Stimulated activated CD4-positive, alpha-beta T cell treated with anti-CD3 and anti-CD28 coated beads, Interleukin-1b, Interleukin-23, amount 100 ng/mL, for 48 hours (primary cell): ENCODE measurements at places on chromosomes 2 and 18.

GRCh38 chr2:199160677-199161465 is 296.9 kb downstream of the SATB2 start:
- DNase-seq = no peak

DNA sequence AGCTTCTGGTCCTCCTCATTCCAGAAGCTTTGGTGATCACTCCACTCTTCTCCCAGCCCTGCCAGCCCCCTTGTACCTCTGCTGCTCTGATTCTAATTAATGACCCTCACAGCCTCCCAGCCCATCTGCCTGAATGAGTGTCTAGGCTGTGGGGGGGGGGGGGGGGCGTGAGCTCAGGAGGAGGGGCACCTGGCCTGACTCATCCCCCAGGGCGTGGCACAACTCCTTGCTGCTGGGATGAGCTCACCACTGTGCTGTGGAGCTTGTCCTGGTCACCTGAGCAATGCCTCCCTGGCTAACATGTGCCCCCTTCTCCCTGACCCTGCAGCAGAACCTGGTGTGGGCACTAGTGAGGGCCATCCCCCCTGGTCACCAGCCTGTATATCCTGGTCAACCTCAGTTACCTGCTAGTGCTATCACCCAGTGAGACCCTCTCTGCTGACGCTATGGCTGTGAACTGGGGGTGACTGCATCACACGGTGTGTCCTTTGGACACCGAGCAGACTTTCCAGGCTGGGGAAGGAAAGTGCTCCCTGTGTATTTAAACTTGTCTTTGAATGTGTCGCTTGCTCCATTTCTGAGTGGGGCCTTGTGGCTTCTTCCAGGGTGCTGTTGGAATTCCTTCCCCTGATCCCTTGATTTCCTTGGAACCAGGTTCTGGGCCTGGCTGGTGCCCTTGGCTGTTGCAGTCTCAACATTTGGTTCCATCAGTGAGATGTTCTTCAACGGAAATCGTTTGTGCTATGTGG is 41.5 kb upstream of the PUM2 start:
- DNase-seq = no peak

GRCh38 chr18:48019557-48020325 is 89.3 kb upstream of the SMAD2 start:
- no peak for DNase-seq

DNA sequence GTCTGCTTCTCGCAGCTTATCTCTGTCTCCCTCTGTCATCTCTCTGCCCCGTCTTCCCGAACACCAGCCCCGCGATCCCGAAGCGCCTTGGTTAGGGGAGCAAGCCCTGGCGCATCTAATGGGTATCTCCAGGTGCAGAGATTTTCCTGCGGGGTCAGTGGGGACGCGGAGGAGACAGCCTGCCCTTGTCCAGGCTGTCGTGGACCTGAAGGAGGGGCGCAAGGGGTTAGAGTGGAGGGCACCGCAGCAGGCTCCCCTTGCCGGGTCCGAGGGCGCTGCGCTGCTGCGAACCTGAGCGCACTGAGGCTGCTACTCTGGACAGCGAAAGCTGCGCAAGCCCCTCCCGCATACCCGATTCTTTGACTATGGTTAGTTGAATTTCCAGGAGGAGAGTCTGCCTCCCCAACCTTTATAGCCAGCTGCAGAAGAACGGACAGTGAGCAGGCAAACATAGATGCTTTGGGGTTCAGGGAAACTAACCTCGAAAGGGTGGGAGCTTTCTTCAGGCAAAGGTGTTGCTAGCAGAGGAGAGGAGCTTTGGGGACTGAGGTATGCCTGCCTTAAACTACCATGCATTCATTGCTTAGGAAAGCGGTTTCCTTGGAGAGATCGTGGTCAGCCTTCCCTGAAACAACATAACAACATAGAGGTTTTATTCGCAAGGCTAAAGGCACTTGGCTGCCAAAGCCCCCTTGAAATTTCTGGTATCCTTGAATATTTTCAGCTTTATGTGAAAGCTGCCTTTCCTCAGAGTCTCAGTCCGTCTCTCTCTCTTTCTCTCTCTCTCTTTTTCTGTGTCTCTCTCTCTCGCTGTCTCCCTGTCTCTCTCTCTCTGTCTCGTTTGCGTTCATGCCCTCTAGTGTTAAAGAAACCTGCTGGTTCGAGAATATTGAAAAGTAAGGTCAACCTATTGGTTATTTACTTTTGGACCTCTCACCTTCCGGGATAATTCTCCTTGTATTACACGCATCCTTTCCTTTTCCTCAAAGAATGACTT is 1.6 kb downstream of the GALNT13 start:
- DNase-seq = no peak

DNA sequence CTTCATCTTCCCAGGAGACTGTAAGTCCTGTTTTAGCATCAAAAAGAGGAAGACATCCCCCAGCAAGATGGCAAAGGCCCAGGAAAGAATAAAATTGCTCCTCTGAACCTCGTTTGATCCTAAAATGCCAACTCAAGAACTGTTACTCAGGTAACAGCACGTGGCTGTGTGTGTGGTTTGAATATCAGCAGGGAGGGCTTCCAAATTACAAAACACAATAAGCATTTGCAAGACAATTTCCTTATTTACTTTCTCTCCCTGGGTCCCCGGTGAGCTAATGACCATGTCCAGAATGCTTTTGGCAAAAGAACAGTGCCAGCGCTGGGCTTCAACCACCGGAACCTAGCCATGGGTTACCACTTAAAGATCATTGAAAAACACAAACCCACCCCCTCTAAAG is 163.6 kb downstream of the C1D start:
- no peak for DNase-seq

- no peak for DNase-seq
These were observed 301.3 kb upstream of the ID2 start for GRCh38 chr2:8380566-8380965.

DNA sequence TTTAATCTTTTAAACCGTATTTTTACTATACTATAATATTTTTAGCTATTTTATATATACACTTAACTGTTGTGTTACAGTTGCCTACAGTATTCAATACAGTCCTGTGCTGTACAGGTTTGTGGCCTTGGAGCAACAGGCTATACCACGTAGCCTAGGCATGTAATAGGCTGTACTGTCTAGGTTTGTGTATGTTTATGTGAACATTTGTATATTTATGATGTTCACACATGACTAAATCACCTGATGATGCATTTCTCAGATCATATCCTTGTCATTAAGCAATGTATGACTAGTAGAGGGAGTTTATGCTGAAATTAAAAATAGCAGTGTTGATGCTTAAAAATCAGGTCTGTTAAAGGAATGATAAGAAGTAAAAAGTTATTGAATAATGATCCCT is 92.3 kb upstream of the RANBP2 start:
- no peak for DNase-seq

DNA sequence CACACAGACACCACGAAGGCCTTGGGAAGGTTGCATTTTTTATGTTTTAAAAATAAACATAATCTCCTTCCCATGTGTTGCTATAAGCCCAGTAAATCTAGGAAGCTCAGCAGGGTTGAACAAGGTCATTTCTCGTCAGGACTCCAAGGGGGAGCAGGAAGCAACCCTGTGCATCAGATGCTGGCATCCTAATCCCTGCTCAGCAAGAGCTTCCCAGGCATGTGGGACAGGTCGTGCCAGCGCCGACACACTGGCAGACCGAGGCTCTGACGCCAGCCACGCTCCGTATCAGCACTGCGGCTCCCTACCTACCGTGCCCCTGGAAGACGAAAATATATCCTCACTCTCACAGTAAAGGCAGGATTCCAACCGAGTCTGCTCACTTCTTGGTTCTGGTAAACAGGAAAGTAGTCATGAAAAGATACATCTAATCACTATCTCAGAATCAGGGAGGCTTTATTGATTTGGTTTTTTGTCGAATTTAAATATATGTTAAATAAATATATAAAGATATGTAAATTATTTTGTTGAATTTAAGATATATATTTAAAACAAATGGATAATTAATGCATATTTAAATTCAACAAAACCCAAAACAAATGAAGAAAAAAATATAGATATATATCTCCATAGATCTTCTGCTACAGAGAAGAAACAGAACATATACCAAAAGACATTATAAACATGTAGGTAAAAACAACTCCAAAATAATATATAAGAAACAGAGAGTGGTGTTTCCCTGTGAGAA is 61.4 kb downstream of the TXNL1 start:
- DNase-seq = no peak

DNA sequence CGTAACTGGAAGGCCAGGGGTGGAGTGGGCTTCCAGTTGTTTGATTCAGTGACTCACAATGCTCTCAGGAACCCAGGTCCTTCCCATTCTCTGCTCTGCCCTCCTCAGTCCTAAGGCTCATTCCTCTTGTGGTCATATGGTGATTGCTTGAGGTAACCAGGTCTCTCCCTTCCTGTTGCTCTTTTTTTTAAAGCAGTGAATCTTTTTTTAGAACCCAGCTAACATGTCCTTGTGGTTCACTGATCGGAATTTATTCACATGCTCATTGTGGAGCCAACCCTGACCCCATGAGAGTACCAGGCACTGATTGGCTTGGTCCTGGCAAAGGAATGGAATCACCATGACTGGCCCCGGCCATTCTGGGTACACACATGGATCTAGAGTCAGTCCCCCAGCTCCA is 7.4 kb downstream of the THNSL2 start:
- DNase-seq = no peak

DNA sequence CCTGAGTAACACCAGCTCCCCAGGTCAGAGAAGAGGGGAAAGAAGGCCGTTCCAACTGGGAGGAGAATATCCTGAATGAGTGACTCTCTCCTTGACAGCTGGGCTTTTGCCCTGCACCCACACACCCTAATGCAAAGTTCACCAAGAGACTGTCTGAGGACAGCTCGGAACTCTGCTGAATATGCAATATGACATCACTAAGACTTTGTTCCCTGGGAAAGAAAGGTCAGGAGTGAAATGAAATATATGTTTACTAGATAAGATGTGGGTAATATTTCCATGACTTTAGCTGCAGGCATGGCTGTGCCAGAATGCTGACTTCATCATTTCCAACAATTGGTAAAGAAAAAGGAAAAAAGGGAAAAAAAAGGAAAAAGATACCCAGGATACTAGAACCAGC is 488.2 kb upstream of the RAB6C start:
- DNase-seq = no peak

DNA sequence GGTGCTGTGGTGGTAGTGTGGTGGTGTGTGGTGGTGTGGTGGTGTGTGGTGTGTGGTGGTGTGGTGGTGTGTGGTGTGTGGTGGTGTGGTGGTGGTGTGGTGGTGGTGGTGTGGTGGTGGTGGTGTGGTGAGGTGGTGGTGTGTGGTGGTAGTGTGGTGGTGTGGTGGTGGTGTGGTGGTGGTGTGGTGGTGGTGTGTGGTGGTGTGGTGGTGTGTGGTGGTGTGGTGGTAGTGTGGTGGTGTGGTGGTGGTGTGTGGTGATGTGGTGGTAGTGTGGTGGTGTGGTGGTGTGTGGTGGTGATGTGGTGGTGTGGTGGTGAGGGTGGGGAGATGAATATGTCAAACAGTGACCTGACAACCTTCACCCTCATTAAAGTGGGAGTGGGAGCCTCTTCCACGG is 55.6 kb upstream of the DLGAP1 start:
- DNase-seq = no peak

- DNase-seq = peak; percentile 62
These were observed 78.3 kb upstream of the CRIM1 start for GRCh38 chr2:36277146-36277808.

- DNase-seq = no peak
These were observed 141.5 kb downstream of the SPHKAP start for GRCh38 chr2:228039752-228040534.

DNA sequence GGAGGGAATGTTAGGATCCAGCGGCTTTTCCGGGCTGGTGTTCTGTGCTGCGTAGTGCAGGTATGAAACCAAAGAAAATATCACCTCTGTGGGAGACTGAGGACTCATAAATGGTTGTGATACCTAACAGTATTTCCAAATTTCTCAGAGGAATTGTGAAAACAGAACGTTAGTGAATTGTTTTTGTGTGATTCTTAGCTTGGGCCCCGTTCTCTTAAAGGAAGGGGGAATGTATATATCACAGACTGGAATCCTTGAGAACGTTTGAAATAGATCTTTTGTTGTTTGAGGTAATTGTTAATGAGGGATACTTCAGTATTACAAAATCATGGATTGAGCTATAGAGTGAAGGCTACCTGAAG is 834 bp downstream of the ZNF638 start:
- no peak for DNase-seq

DNA sequence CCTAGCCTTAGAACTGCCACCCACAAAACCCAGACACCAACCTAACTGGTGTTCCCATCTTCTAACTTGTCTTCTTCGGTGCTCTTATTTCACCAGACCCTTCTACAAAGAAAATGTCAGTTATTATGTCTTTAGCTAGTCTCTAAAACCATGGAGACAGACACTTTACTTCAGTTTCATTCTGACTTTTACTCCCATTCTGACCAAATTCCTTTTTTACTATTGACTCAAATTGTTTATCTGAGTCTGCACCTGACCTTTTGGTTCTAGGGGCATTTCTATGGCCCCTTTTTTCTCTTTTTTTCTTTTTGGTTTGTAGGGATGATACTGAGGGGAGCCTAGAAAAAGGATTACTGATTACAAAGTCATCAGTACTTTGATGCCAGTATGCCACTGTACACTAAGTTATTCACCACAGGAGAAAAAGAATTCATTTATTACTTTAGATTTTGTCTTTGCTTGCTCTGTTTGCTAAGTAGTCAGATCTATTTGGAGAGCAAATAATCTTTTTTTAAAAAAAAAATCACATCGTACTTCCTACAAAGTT is 6.8 kb upstream of the SLC1A4 start:
- DNase-seq = no peak

GRCh38 chr2:120626566-120626965 is 109.1 kb upstream of the GLI2 start:
- no peak for DNase-seq

- no peak for DNase-seq
These were observed 112.9 kb upstream of the ACAA2 start for GRCh38 chr18:49926106-49926745.

- DNase-seq = no peak
These were observed 16.6 kb downstream of the ITGB1BP1 start for GRCh38 chr2:9406529-9407362.

DNA sequence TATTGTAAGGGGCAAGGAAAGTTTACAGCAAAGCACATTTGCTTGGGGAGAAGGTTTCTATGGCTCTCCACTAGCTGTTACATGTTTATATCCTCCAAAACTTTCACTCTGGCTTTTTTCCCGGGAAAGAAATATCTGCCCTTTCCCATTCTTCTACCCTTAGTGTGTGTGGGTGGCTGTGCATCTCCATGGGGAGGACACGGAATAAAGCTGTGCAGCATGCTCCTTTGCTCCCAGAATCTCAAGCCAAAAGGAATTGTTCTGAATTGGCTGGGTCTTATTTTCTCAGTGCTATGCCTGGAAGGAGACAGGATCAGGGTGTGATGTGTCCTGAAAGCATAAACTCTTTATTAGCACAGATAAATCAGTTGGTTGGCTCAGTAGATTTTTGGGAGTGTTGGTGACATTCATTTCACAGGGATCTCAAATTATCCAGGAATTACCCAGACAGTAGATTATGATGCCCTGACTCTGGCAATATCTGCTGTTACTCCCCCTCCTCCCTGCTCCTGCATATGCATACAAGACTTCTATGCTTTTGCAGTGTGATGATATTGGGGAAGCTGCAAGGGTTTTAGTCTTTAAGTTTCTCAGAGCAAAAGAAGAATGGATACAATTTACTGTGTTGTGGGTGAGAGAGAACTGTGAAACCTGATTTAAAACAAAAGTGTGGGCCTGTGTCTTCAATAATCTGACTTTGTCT is 63.1 kb downstream of the PARD3B start:
- no peak for DNase-seq

GRCh38 chr18:51053814-51054213 is 23.8 kb downstream of the SMAD4 start:
- DNase-seq = no peak

- no peak for DNase-seq
These were observed 11.9 kb downstream of the TFCP2L1 start for GRCh38 chr2:121273116-121273515.

- DNase-seq = no peak
These were observed 15.0 kb downstream of the KANSL3 start for GRCh38 chr2:96623116-96623515.

- no peak for DNase-seq
These were observed 52.8 kb downstream of the SLC4A10 start for GRCh38 chr2:161676902-161677496.
